Thymus (tissue), 14 donors: ENCODE measurements at places on chromosomes 11 and 22.

DNA sequence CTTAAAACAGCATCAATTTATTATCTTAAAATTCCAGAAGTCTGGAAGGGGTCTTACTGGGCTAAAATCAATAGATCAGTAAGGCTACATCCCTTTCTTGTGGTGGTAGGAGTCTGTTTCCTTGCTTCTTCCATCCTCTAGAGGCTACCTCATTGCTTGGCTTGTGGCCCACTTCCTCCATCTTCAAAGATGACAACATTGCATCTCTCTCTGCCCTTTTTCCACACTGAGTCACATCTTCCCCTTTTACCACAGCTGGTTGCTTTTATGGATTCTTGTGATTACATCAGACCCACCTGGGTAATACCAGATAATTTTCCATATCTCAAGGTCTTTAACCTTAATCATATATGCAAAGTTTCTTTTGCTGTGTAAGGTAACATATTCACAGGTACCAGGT, 60.9 kb downstream of the GRIA4 start:
- no peak for DNase-seq

DNA sequence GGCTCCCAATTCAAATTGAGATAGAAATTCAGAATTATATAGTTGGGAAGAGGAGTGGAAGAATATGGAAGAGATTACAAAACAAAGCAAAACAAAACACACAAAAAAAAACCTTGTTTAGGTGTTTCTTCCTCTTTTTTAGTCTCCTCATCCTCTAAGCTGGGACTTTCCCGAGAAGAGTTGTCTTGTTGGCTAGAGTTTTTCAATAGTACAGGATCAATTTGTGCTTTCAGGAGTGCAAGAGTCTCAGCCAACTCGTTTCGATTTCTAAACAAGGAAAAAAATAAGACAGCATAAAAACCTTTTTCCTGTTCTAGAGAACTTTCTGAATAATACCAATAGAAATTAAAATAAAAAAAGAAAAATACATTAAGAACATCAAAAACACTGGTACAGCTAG, 87.8 kb upstream of the CLNS1A start:
- no peak for DNase-seq

- no peak for DNase-seq
These were observed 9.2 kb downstream of the MMP20 start for GRCh38 chr11:102615894-102616432.

DNA sequence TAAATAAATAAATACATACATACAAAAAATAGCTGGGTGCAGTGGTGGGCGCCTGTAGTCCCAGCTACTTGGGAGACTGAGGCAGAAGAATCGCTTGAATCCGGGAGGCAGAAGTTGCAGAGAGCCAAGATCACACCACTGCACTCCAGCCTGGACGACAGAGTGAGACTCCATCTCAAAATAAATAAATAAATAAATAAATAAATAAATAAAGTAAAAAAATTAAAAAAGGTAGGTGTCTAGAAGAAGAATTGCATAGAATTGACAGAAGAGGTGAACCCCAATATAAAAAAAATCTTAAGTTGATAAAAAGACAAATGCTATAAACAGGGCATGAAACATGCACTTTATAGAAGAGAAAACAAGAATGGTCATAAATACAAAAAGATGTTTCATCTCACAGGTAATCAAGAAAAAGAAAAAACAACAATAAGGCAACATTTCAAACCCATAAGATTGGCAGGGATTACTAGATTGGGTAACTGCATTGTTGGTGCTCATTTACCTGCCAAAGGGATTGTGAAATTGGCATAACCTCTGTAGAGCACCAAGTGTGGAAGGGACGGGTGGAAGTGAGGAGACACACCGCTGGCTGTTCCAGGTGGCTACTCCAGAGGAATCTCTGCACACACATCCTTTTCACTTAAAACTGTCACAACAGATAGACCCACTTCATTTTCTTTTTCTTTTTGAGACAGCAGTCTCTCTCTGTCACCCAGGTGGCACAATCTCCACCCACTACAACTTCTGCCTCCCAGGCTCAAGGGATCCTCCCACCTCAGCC, 44.7 kb downstream of the NF2 start:
- DNase-seq: no peak

GRCh38 chr11:119218141-119218878, 12.2 kb downstream of the CBL start:
- no peak for DNase-seq

DNA sequence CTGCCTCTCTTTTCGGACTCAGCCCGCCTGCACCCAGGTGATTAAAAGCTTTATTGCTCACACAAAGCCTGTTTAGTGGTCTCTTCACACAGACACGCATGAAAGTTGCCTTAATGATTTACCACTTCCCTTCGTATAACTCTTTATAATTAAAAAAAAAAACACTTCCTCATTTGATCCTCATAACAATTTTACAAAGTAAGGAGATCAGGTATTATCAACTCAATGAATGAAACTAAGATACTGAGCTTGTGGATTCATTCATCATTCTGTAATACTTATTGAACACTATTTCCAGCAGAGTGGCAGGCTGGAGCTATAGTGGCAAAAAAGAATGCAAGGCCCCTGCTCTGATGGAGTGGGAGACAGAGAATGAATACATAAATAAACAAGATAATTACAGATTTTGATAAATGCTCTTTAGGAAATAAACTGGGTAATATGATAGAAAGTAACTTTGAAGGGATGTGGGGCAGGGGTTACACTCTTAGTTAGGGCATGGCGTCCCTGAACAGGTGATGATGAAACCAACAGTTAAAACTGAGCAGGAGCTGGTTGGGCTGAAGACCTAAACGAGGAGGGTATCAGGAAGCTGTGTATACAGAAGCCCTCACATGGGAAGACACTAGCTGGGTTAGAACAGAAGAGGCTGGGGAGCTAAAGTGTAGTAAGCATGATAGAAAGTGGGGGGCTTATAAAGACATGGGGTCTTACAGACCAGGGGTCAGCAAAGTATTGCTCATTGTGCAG, 5.4 kb upstream of the CRTAM start:
- DNase-seq: no peak
